ENCODE measurements at places on chromosomes 6 and 20.

DNA sequence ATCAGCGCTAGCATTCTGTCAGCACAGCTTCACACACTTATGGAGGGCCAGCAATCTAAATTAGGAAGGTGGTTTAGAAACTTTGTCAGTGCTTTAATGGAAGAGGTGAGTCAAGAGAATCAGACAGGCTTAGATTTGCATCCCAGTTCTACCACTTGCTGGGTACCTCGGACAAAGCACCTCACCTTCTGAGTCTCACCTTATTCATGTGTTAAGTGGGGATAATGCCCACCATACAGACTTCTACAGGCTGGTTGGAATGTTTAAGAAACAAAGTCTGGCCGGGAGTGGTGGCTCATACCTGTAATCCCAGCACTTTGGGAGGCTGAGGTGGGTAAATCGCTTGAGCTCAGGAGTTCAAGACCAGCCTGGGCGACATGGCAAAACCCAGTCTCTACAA, 12.2 kb upstream of the STK35 start:
- DNase-seq = no peak

DNA sequence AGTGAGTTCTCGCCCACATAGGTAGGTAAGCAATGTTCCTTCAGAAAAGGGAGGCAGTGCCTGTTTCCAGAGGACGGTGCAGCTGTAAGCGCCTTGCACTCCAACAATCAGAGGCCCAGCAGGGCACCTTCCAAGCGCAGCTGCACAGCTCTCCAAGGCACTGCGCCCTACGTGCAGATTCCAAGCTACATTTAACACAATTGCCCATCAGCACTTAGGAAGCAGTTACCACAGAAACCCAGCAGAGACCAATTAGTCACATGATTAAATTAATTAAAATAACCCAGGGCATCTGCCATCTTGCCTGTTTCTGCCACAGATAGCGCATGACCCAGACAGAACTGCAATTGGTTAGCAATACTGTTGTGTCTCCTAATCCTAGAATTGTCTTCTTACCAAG, 65.5 kb downstream of the SOBP start:
- no peak for DNase-seq

DNA sequence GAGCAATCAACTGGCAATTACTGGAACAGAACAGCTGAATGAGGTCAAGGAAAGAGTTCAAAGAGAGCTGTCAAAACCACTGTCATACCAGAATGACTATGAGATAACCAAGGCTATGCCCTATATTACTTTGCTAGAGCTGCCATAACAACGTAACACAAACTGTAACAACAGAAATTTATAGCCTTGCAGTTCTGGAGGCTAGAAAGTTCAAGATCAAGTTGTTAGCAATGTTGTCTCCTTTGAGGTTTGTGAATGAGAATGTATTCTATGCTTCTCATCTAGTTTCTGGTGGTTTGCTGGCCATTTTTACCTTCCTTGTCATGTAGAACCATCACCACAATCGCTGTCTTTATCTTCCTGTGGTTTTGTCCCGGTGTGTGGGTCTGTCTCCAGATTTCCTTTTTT, 1323.0 kb upstream of the GJE1 start:
- no peak for DNase-seq

DNA sequence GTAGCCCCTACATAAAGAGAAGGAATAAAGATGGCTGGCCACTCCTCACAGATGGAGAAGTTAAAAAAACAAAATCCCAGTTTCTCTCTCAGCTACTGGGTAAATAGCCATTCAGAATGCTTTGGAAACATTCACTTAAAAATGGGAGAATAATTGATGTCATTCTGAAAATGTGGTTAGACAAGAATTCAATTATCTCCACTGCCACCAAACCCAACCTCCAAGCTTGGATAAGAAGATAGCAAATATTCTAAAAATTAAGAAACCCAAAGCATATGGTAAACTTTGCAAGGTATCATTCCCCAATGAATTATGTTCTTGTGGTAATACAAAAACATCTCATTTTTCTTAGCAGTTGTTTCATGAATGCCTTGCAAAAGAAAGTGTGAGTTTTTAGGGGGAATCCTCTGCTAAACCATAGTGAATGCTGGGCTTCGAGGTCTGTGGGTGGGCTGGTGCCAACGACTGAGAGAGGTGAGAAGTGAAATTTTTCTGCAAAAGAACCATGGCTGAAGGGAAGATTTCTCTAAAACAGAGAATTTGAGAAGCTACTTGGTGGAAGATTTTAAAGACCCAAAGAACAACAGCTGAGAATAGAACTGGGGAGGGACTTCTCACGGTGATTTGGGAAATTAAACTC, 497.9 kb upstream of the JARID2 start:
- DNase-seq = no peak

GRCh38 chr20:1397710-1398109, 4.9 kb upstream of the FKBP1A start:
- no peak for DNase-seq

- no peak for DNase-seq
Observed at GRCh38 chr6:63802606-63803206, 167.1 kb downstream of the PHF3 start.

GRCh38 chr6:16993396-16993795, 108.5 kb upstream of the STMND1 start:
- no peak for DNase-seq

GRCh38 chr6:131172222-131172621, 37.0 kb downstream of the AKAP7 start:
- DNase-seq = no peak

GRCh38 chr20:38726804-38727606, 2.7 kb downstream of the SLC32A1 start:
- no peak for DNase-seq

GRCh38 chr20:53040693-53041589, 68.8 kb downstream of the TSHZ2 start:
- DNase-seq = no peak

- no peak for DNase-seq
Observed at GRCh38 chr6:134177753-134178160, 125.3 kb upstream of the SLC2A12 start.

DNA sequence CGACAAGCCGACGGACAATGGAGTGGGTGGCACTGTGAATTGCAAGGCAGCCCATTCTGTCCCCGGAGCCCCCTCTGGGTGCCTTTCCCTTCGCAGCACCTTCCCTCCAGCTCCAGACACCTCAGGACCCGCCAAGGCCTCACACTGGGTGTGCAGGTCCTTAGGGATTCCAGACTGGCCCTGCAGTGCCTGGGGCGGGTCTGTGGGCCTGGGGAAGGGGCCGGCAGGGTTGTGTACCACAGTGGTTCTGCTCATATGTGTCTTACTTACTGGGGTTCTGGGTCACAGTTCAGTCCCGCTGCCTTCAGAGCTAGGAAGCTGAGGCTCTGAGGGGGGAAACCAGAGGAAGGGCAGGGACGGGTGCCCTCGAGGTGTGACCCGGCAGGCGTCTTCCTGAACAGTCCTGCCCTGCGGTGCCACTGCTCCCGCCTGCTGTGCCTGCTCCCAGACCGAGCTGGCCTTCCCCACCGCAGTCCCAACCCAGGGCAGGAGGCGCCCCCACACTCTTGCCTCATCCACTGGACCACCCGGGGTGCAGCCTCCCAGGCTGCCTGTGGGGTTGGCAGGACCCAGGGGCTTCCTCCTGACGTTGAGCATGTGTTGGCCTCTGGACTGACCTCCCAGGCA, 16.3 kb upstream of the SLCO4A1 start:
- no peak for DNase-seq

DNA sequence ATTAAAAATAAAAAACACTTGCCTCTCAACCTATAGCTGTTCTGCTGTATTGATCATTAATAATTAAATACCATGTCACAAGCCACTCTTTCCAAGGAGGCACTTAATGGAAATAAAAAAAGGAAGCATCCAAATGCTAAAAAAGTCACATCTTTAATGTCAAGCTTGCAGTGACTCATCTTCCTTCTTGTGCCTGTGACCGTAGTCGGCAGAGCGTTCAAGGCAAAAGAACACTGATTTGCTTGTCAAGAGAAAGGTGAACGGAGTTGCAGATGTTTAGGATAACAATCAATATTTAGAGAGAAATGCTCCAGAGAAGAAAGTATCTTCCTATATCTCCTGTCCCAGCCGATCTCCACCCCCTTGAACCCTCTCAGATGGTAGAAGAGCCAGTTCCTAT, 341.0 kb upstream of the OPRM1 start:
- no peak for DNase-seq

GRCh38 chr20:24530131-24530680, 60.8 kb downstream of the SYNDIG1 start:
- no peak for DNase-seq

DNA sequence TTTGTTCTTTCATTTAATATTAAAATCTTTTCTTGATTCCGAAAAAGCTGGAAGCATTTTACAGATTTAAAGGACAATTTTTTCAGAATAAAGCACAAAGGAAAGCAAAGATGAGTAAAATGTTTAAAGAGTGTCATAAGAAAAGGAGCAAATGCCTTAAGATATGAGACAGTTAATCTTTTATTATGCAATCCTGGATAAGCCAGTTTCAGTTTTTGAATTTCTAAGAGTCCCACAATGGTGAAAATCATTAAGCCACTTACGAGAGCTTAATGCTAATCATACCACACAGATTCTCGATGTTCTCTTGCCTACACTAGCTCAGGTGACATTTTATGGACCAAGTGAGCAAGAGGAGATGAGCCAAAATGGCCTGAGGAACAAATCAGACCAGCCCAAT, 103.7 kb upstream of the RNF217 start:
- no peak for DNase-seq

- DNase-seq = no peak
Observed at GRCh38 chr6:46254331-46254730, 83.6 kb upstream of the ENPP5 start.

DNA sequence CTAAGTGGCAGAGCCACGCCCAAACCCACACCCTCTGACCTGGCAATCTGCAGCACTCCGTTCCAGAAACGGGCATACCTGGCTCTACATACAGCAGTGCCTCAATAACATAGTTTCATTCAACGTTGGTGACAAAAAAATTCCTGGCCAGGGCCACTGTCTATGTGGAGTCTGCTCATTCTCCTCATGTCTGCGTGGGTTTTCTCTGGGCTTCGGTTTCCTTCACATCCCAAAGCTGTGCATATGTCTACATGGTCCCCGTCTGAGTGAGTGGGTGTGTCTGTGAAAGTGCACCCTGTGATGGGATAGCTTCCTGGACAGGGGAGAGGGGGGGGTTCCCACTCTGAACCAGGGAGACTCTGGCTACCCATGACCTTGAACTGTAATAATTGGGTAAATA, 2.1 kb downstream of the KIAA0319 start:
- DNase-seq = no peak
